ENCODE measurements at places on chromosomes 2 and 18.

GRCh38 chr18:8668381-8668780, 37.0 kb upstream of the MTCL1 start:
- no peak for DNase-seq

GRCh38 chr2:197673606-197674005, 1.8 kb downstream of the RFTN2 start:
- DNase-seq: no peak

- DNase-seq: no peak
Measured at GRCh38 chr2:26816893-26817292, 31.0 kb downstream of the CENPA start.

GRCh38 chr2:72289283-72289682, 141.6 kb upstream of the CYP26B1 start:
- no peak for DNase-seq

- no peak for DNase-seq
Measured at GRCh38 chr2:147045113-147045512, 799.7 kb upstream of the ACVR2A start.

DNA sequence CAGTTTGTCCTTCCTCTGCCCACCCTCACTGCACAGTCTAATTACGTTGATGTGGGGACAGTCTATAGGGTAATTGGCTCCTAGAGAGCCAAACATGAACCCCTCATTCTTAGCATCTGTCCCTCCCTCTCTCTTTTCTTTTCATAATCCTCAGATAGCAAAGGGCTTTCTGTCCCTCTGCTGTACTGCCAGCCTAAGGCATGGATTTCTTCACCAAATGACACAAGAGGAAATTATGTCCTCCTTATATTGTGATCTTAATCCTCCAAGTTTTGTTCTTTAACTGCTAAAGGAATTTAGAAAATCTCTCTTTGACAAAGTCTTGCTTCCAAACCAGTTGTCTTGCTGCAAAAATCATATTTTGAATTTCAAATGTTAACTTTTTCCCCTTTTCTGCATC, 18.5 kb downstream of the ANTXR1 start:
- DNase-seq: no peak

DNA sequence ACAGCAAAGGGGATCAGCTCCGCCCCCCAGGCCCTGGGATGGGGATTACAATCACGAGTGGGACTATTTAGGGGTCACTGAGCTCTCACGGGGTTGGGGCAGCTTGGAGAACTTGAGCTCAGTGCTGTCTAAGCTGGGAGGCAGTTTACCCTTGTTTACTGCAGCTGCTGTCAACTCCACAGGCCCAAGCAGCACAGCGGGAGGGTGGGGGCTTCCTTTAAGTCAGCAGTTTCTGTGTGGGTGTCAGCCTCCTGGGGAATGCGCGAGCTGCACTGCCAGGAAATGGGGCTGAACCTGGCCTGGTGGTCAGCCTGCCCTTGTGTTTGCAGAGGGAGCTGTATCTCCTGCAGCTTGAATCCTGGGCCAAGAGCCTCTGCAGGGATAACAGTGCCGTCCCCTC, 29.8 kb downstream of the TOGARAM2 start:
- DNase-seq: no peak

GRCh38 chr2:113190871-113191270, 17.1 kb downstream of the PSD4 start:
- no peak for DNase-seq

GRCh38 chr2:239990966-239991365, 34.2 kb downstream of the NDUFA10 start:
- no peak for DNase-seq

DNA sequence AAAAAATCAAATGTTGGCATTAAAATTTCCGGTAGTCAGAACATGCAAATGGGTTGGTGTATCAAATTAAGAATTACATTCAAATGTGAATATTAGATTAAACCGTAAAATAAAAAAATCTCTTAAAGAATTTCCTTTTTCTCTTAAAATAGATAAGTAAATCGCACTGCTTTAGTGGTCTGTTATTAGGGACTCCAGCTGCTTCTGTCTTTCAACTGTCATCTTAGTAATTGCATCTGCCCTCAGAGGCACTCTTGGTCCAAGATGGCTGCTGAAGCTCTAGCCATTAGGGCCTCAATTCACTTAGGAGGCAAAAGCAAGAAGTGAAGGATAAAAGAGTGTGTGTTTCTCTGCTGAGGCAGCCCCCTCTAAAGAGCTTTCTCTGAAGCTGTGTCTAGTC, 132.4 kb downstream of the MGAT5 start:
- DNase-seq: no peak

DNA sequence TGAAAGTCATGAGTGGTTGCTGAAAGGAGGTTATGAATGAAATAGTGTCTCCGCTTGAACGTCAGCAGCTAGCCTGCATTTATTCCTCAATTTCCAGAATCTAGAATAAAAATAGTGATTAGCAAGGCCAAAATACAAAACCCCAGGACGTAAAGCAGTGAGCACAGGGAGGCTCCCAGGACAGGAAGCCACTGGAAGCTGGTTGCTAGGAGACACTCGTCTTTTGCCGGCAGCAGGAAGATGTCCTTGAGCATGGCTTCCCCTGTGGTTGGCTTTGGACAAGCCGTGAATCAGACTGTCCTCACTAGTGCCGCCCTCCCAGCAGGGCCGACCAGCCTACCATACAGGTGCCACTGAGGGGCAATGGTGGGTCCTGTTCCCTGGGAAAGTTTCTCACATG, 374.4 kb downstream of the MTX2 start:
- no peak for DNase-seq

DNA sequence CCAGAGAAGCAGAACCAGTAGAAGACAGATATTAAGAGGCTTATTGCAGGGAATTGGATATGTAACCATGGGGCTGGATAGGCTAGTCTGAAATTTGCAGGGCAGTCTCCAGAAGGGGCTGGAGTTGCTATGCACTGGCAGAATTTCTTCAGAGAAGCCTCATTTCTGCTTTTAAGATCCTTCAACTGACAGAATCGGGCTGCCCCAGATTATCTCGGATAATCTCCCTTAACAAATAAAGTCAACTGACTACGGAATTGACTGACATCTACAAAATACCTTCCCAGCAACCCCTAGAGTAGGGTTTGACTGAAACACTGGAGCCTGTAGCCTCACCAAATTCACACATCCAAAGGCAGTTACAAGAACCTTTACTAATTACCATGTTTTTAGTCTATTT, 136.4 kb downstream of the SOCS6 start:
- no peak for DNase-seq

DNA sequence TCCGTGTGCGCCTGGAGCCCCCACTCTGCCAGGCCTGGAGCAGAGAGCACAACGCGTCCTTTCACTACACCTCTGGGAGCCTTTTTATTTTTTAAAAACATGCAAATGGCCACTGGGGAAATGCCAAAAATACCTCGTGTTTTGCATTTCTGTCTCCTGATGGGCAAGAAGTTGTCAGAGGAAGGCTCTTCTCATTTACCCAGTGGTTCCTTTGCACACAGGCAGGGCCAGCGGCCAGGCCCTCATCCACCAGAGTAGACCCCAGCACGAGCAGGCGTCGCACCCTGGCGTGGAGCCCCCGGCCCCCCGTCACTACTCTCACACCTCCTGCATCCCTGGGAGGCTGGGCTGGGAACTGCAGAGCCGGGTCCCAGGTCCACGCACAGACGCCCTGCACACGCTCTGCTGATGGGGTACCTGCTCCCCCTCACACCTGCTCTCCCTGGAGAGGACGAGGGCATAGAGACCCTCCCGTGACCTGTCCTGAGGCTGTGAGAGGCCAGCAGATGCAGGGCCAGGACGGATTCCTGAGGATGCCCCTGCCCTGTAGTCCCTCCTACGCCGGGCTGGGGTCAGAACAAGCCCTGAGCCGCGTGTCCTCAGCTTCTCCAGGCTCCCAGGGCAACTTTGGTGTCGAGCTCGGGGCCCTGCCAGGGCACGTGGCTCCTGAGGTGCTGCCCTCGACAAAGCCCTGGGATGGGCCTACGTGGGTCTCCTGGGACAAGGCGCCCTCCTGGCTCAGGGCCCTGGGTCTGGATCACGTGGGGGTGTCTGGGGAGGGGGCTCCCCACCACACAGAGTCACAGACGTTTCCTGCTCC, 65.0 kb downstream of the NFATC1 start:
- no peak for DNase-seq

DNA sequence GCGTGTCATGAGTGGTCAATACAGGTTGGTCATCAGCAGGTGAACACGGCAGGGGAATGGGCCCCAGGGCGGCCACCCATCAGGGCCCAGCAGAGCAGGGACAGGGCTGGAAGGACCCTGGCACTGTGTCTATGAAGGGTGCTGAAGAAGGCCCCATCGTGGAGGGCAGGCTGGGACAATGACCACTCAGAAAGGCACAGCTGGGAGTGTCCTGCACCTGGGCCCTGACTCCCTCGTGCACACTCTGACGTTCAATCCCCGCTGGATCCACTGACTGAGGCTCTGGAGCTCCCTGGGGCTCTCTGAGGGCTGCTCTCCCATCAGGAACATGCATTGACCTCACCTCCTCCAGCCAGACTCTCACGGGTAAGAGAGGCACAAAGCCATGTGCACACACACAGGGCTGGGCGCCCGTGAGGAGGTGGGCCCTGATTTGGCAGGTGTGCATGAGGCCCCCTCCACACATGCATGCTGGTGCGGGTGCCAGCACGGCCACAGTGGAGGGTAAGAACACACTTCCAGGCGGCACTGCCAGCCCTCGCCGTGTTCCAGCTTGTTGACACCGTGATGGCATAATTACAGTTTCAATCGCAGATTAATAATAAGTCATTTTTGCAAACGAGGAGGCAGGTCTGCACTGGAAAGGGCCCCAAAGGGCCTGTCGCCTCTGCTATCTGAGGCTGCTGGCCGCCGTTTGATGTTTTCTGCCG, 58.5 kb downstream of the SMAD7 start:
- DNase-seq: no peak

DNA sequence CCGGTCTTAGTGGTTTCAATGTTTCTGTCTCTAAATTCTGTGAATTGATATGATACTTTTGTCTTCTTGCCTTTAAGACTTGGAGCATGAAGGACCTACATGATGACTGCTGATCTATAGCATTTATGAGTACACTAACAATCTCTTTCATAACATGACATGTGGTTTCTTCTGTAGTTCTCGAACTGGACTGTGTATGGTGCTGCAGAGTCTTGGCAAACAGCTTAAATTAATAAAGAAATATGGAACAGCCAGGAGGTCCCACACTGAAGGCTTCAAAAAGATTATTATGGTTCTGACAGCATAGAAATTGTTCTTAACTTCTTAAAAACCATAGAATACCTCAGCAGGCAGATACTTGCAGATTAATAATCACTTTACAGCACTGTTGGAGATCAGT, 145.0 kb downstream of the DCC start:
- DNase-seq: no peak

GRCh38 chr2:2502201-2502549, 171.1 kb upstream of the MYT1L start:
- DNase-seq: no peak

DNA sequence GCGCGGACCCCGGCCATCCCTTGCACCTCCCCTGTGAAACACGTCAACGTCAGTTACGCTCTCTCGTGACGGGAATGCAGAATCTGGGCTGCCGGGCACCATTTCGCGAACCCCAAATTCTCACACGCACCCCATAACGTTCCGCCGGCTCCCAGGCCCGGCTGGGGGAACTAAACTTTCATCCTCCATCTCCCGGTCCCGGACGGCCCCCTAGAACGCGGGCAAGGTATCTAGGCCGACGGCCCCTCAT, 544 bp downstream of the DNAJC27 start:
- DNase-seq: no peak

DNA sequence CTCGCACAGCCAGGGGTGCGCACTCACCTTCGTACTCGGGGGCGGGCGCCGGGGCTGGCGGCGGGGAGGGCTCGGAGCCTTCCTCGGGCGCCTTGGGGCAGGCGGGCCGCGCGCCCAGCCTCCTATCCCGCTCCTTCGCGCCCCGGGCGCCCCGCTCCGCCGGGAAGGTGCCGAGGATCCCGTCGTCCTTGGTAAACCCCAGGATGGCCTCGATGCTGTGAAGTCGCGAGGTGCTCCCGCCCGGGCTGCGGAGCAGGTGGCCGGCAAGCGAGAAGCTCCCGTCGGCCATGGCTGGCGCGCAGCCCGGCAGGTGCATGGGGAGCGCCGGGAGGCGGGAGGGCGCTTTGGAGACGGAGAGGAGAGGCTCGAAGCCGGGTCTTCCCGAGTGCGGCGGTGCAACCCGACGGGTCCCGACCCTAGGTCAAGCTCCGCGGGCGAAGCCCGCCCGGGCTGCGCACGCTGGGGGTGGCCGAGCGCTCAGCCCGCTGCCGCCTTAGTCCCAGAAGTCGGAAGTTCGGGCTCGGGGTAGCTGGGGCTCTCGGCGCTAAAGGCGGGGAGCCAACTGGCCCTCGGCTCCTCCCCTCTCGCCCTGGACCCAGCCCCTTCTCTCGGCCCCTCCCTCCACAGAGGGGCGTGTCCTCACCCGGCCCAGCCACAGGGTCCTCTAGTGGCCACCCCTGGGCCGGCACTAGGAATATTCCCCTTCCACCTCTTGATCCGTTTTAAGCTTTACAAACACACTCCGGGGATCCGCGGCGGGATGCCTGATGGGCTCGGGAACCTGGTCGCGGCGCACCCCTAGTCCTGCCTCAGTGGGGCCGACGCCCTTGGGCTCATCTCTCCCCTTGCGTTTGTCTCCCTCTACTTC, at the start of gene RAX:
Gene RAX (minus strand): TSS at position 564 of the 868 bp plus-strand sequence. CDS start 248 bp downstream, at position 316.
- DNase-seq: no peak

- DNase-seq: no peak
Measured at GRCh38 chr2:227411320-227411989, 23.7 kb upstream of the SCYGR1 start.

- DNase-seq: no peak
Measured at GRCh38 chr18:66428795-66429194, 175.1 kb downstream of the CDH19 start.

GRCh38 chr2:14634489-14635390, 2.2 kb downstream of the LRATD1 start:
- peak; percentile 62 for DNase-seq

DNA sequence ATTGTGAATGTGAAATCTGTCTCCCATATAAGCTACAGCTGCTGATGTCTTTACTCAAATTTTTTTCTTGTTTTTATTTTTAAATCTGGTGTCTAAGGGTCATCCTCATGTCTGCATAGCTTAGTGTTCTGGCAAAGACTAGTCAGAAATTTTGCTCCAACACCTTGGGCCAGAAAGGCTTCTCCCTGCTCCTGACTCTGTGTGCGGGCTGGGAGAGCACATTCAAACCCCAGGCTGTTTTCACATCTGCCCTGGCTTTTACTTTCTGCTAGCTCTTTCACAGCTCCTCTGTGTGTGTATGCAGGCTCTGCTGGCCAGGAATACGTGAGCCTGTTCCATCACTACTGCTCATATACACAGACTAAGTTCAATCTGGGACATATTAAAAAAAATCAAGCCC, 102.9 kb upstream of the RIOK3 start:
- DNase-seq: no peak

DNA sequence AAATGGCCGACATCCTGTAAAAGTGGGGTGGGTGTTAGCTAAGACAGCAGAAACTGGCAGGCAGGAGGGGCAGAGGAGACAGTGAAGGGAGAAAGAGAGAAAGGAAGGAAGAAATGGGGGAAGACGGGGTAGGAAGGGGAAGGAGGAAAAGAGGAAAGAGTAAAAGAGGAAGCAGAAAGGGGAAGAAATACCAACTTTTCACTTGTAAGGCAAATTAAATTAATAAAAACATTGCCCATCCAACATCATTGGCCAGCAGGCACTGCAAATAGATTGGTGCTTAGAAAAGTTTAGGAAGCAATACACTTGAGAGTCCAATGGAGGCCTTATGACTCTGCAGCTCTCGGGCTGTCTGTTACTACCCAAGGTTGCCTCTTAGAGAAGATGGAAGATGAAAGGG, 116.7 kb downstream of the TNS1 start:
- DNase-seq: no peak
